Camera-type eye (tissue), 1 donor: ENCODE measurements at places on chromosomes 3 and 15. TPM values are rescaled to one million over a fixed set of nuclear protein-coding genes. Genes with fewer than 3 reads are reported as not detected.

The SERINC4 gene
- 3.8 TPM for total RNA-seq

The WNT5A gene
- 39.0 TPM for total RNA-seq

The RBMS3 gene
- total RNA-seq = 59.9 TPM

The CYP1A1 gene
- 0.55 TPM for total RNA-seq

The PRKAR2A gene
- 45.2 TPM for total RNA-seq

The BHLHE40 gene
- 79.9 TPM for total RNA-seq

The PAQR5 gene
- total RNA-seq = 3.1 TPM

The HACD2 gene
- total RNA-seq = 31.3 TPM

The LOXL1 gene
- 65.1 TPM for total RNA-seq

The CADM2 gene
- 137 TPM for total RNA-seq

The AHSG gene
- total RNA-seq = not detected

The CCDC80 gene
- total RNA-seq = 43.5 TPM

The SLC30A4 gene
- total RNA-seq = 15.9 TPM

The RTP1 gene
- not detected for total RNA-seq

The GREM1 gene
- 1.2 TPM for total RNA-seq

The DUSP7 gene
- total RNA-seq = 8.1 TPM

The ITIH1 gene
- not detected for total RNA-seq

The FOXL2 gene
- 6.7 TPM for total RNA-seq

The ISY1 gene
- 24.4 TPM for total RNA-seq

The MTHFS gene
- 33.6 TPM for total RNA-seq

The ATP10A gene
- total RNA-seq = 5.9 TPM

The MAGEL2 gene
- 6.7 TPM for total RNA-seq

The MKRN3 gene
- total RNA-seq = 34.4 TPM

The TNFAIP8L3 gene
- total RNA-seq = 1.4 TPM
